ENCODE measurements at places on chromosomes 4 and X.

DNA sequence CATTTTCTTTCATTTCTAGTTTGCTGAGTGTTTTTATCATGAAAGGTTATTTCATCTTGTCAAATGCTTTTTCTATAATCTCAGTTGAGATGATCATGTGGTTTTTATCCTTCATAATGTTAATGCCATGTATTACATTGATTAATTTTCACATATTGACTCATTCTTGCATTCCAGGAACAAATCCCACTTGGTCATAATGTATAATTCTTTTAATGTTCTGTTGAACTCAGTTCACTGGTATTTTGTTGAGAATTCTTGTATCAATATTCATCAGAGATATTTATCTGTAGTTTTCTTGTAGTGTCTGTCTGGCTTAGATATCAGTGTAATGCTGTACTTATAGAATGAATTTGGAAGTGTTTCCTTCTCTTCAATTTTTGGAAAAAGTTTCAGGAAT, 16.7 kb upstream of the LHFPL1 start:
- no peak for DNase-seq

DNA sequence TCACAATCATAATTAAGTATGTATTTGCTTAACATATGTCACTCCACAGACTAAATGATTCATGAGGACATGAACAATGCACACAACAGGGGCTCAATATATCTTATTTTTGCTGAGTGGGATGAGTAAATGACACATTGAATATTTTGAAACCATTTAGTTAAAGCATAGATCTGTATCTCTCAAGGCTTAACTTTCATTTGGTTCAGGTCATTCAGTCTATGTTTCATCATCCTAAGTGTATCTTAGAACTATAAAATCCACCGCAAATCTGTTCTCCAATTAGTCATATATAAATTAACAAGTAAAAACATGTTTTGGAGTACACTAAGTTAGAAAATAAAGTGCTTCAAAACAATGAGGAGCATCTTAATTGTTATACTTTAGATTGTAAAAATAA, 45.8 kb downstream of the AREG start:
- DNase-seq = no peak

GRCh38 chr4:81499840-81500239, 28.1 kb upstream of the RASGEF1B start:
- no peak for DNase-seq

GRCh38 chrX:74049126-74049525, 254.9 kb upstream of the ZCCHC13 start:
- no peak for DNase-seq

DNA sequence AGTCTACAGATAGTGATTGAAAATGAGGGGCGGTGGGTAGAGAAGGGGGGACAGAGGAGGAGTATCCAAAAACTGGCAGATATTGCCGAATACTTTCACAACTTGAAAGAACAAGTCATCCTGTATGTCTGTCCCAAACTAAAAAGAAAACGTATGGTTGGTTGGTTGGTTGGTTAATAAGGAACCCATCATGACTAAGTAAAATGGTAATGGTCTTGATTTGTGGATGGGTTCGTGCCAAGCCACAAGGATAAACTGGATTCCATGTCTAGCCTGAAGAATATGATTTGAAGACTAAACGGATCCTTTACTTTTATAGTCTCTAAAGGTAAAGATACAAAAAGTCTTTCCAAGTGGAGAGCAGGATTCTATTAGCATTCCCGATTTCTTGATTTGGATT, 208.4 kb downstream of the DCLK2 start:
- no peak for DNase-seq

Measured in right hindlimb (tissue), 1 donor.